ENCODE measurements at places on chromosomes 2 and 18. TPM values are rescaled to one million over a fixed set of nuclear protein-coding genes. Genes with fewer than 3 reads are reported as not detected.

TRMT61B gene
- 10.5 TPM for total RNA-seq

FIGN gene
- 6.5 TPM for total RNA-seq

TCF23 gene
- total RNA-seq: not detected

UGT1A4 gene
- total RNA-seq: 0.21 TPM

PSMD1 gene
- total RNA-seq: 91.1 TPM

GFPT1 gene
- 42.2 TPM for total RNA-seq

NOSTRIN gene
- 29.2 TPM for total RNA-seq

RAMP1 gene
- total RNA-seq: 10.5 TPM

ALKAL2 gene
- total RNA-seq: 17.5 TPM
